ENCODE measurements at places on chromosomes 3 and 15. TPM values are rescaled to one million over a fixed set of nuclear protein-coding genes. Genes with fewer than 3 reads are reported as not detected.

The PPIP5K1 gene
- 74.2 TPM for total RNA-seq

The PPARG gene
- 102 TPM for total RNA-seq

The PRR20G gene
- not detected for total RNA-seq

The GOLGA6L7 gene
- not detected for total RNA-seq

- DNase-seq: no peak
Measured at GRCh38 chr3:178850450-178851190, 221.0 kb downstream of the ZMAT3 start.

- no peak for DNase-seq
Measured at GRCh38 chr15:89654847-89655805, at the start of gene KIF7. Gene KIF7 (minus strand): TSS chr15:89655467. CDS start chr15:89652930, 2,537 bp downstream.

- DNase-seq: no peak
Measured at GRCh38 chr3:169430707-169431404, 232.7 kb downstream of the MECOM start.

DNA sequence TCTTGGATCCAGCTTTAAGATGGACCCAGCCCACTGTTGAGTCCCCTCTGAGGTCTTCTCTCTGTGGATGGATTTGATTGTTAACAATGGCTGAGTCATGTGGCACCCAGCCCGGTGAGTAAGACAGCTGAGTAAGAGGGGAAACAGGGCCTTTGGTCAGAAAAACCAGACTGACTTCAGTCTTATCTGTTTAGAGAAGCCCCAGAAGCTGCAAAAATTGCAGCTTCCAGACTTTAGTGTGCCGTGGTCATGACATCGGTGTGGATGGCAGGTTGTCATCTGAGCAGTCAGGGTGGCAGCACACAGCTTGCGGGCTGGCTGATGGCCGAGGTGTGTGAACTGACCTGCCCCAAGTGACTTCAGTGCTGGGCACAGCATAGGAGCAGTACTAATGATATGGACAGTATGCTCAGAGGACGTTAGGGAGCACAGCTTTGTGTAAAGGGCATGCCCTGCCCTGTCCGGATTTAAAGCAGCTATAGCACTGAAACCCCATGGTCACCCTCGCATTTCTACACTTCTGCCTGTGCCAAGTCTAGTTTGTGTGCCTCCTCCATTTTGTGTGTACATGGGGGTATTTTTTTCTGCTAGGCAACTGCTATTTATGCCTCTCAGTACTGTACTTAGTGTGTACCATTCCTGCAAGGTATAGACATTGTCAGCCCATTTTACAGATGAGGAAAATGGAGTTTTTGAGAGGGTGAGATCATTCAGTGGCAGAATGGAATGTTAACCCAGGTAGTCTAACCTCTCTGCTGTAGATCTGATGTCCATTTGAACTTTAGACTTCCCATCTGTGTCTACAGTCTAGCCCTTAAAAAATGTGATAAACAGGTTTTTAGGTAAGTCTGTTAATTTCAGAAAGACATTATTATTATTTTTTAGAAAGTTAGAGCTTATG lies 44.4 kb downstream of the FLNB start:
- DNase-seq: peak; percentile 78

- DNase-seq: no peak
Measured at GRCh38 chr3:120557115-120557514, 39.0 kb upstream of the NDUFB4 start.

GRCh38 chr3:115835946-115836345 lies 212.6 kb downstream of the GAP43 start:
- DNase-seq: no peak

- no peak for DNase-seq
Measured at GRCh38 chr3:29384640-29385039, 103.8 kb downstream of the RBMS3 start.

GRCh38 chr3:187629711-187630110 lies 40.5 kb downstream of the SST start:
- DNase-seq: no peak

GRCh38 chr15:101114166-101114565 lies 137.7 kb downstream of the CHSY1 start:
- no peak for DNase-seq

- no peak for DNase-seq
Measured at GRCh38 chr3:170414202-170414663, 4.4 kb upstream of the CLDN11 start.

Measured in transverse colon (tissue), 4 donors.